ENCODE measurements at places on chromosomes 16 and 17.
A peak's percentile ranks its signal among the peaks of the same experiment; 100 is the strongest.

- no peak for DNase-seq
Observed at GRCh38 chr17:45809499-45809898, 25.4 kb downstream of the CRHR1 start.

- no peak for DNase-seq
Observed at GRCh38 chr17:37170881-37171425, 204.8 kb upstream of the C17orf78 start.

- DNase-seq, result peak; percentile 87
Observed at GRCh38 chr17:49496183-49496866, 1.2 kb downstream of the NGFR start.

GRCh38 chr17:72950242-72950931 lies 142.1 kb downstream of the SLC39A11 start:
- no peak for DNase-seq

DNA sequence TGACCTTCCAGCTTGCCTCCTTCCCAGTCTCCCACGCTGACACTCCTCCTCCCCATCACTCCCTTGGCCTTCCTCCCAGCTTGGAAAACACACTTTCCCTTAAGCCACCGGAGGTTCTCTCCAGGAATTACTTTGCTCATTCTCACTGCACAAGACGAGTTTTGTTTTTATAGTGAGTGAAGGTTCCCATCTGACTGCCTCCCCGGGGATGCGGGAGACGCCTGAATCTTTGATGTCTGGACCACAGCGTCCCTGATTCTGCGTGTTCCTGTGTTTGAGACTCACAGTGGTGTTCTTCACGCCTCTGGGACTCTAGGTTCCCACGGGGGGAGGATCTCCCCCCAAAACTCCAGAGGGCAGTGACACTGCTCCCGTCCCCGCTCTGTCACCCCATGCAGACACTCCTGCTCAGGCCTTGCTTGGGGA lies 2.0 kb downstream of the DNAI2 start:
- no peak for DNase-seq

- peak; percentile 75 for DNase-seq
Observed at GRCh38 chr16:48117217-48118105, 38.3 kb downstream of the ABCC12 start.

DNA sequence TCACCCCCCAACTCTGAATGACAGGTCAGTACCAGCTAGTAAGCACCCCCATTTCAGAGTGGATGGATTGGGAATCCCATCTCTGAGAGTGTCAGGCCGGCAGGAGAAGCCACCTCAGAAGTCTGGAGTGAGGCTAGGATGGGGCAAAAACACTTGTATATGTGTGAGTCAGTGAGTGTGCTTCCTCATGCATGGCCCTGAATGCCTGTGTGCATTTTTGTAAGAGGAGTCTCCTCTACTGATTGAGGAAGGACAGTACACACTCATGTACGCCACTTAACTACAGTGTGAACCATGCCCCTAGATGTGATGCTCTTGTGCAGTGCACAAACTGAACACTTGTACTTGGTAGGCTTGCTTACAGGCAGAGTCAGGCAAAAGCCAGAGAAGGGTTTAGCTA lies 22.3 kb upstream of the NAGS start:
- no peak for DNase-seq

GRCh38 chr17:48643697-48644012 lies 17.5 kb upstream of the HOXB9 start:
- no peak for DNase-seq

DNA sequence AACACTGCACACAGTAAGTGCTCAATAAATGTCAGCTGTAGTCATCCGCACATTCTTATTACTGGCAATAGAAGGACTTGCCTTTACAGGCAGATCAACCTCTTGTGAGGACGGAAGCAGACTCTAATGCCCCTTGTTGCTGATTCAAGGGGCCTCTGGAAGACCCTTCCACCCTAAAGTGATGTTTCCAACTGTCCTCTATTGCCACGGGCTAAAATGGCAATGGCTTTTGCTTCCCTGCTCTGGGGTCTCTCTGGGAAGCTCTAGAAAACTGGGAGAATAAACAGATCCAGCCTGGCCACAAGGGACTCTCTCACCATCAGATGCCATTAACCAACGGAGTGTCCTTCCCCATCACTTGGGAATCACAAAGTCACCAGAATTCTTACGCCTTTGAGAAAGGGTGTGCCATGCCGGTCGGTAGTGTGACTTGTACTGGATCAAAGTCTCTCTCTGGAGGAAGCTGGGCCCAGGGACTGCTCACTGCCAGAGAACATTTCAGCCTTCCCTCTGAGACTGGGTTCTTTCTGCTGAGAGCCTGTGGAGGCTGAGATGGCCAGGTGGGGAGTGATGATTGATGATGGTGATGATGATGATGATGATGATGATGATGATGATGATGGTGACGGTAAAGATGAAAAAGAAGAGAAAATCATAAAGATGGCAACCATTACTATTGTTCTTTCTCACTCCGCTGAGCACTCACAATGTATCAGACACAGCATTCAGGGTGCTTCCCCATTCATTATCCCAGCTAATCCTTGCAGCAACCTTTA lies 146.8 kb downstream of the CYLD start:
- no peak for DNase-seq

DNA sequence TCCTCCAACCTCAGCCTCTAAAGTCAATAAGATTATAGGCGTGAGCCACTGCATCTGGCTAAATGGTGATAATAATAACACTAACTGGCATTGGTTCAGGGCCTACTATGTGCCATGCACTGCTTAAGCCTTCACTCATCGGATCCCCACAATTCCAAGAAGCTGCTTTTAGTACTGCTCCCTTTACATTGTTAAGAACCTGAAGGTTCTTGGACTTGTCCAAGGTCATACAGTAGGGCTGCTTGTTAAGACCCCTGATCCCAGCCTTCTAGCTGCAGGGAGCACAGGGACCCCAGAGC lies 6.6 kb downstream of the SREBF1 start:
- no peak for DNase-seq

GRCh38 chr17:80212511-80212910 lies 7.6 kb downstream of the SGSH start:
- DNase-seq, result no peak

Data from upper lobe of right lung (tissue), 1 donor.